ENCODE measurements at places on chromosomes 16 and 17.

- peak; percentile 70 for DNase-seq
These were observed 43.2 kb downstream of the C16orf82 start for GRCh38 chr16:27109666-27110523.

- no peak for DNase-seq
These were observed 16.9 kb upstream of the HOXB9 start for GRCh38 chr17:48642843-48643696.

DNA sequence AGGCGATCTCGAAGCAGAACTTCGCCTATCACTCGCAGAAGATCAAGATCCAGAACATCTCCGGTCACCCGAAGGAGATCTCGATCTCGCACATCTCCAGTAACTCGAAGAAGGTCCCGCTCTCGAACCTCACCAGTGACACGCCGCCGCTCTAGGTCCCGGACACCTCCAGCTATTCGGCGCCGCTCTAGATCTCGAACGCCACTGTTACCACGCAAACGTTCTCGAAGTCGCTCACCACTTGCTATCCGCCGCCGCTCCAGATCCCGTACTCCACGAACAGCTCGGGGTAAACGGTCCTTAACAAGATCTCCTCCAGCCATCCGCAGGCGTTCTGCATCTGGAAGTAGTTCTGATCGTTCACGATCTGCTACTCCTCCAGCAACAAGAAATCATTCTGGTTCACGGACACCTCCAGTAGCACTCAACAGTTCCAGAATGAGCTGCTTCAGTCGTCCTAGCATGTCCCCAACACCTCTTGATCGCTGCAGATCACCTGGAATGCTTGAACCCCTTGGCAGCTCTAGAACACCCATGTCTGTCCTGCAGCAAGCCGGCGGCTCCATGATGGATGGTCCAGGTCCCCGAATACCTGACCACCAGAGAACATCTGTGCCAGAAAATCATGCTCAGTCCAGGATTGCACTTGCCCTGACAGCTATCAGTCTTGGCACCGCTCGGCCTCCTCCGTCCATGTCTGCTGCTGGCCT is 10.5 kb downstream of the ELOB start:
- no peak for DNase-seq

DNA sequence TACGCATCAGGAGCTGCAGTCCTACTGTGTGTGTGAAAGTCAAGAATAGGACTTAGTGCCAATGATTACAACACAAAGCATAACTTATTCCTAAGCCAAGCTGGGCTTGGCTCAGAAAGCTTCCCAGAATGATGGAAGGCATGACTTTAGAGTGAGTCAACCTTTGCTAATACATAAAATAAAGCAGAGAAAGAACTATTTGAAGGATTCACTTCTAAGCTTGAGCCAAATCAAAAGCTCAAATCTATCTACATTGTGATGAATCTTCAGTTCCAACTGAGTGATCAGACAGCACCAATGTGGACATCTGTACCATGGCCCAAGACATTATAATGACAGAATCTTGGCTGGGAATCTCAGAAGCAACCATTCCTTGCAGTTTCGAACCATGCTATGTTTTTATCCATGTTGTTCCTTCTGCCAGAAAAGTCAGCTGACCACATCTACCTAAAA is 41.4 kb downstream of the SMG6 start:
- no peak for DNase-seq

DNA sequence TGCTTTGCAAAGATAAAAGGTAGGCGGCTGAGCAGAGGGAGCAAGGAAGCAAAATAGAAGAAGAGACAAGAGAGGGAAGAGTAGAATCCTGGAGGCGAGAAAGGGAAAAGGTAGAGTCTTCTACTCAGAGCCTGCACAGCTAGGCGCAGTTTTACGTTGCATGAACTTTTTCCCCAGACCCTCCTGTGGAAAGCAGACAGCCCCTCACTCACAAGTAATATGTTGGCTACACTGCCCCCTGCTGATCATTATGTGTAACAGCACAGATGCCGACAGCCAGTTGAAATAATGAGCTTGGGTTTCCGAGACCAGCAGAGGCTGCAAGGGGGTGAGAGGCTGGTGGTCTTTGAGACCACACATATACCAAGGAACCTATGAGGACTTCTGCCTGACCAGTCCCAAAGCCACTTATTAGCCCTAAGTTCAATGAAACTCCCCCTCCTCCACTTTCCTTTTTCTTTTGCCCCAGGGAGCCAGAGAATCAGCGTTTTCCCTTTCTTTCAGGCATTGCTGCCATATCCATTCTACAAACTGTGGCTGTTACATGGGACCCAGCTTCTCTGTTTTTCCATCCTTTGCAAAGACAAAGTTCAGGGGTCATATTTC is 22.5 kb upstream of the CMTR2 start:
- DNase-seq, result peak; percentile 60

DNA sequence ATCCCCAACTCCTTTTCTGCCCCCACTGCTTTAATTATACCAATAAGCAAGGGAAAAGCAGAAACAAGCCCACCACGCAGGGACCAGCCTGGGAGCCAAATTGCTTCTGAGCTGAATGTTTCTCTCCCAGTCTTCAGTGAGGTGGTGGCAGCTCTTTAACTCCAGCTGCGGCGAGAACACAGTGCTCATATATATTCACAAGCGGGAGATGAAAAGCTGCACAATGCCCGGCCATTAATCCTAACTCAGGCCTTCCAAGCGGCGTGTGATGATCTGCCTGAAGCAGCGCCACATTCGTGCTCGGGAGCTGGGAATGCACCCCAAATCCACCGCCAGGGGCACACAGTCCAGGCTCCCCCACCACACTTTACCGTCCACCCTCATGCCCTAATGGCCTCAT is 203.7 kb upstream of the SDK2 start:
- DNase-seq, result no peak

GRCh38 chr16:68227183-68227793 is 8.6 kb downstream of the ESRP2 start:
- no peak for DNase-seq

- DNase-seq, result peak; percentile 79
These were observed 1.1 kb downstream of the KSR1 start for GRCh38 chr17:27457360-27457715.

GRCh38 chr16:87491522-87492290 is 1.1 kb downstream of the ZCCHC14 start:
- DNase-seq, result peak; percentile 33

- no peak for DNase-seq
These were observed 7.4 kb upstream of the P2RX1 start for GRCh38 chr17:3923466-3924190.

GRCh38 chr16:87831421-87832136 is 37.7 kb downstream of the SLC7A5 start:
- DNase-seq, result no peak

GRCh38 chr17:8016632-8017424 is 14.4 kb downstream of the GUCY2D start:
- DNase-seq, result no peak

GRCh38 chr16:30370456-30371247 is at the start of gene TBC1D10B:
TSS of gene TBC1D10B (minus strand) at chr16:30370494. CDS start at chr16:30370183, 311 bp downstream.
- DNase-seq, result peak; percentile 100
